ENCODE measurements at places on chromosomes 2 and 18.

DNA sequence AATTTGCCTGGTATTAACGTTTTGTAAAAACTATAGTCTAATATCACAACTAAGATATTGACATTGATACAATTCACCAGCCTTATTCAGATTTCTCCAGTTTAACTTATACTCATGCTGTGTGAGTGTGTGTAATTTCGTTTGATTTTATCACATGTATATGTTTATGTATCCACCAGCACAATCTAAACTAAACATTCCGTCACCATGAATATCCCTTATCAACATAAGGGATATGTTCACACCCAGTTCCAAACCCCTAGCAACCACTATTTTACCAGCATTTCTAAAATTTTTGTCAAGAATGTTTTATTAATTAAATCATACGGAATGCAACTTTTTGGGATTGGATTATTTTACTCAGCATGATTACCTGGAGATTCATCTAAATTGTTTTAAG is 450.3 kb downstream of the FBXO15 start:
- no peak for DNase-seq

- no peak for DNase-seq
Measured at GRCh38 chr2:229179628-229180027, 91.5 kb downstream of the PID1 start.

DNA sequence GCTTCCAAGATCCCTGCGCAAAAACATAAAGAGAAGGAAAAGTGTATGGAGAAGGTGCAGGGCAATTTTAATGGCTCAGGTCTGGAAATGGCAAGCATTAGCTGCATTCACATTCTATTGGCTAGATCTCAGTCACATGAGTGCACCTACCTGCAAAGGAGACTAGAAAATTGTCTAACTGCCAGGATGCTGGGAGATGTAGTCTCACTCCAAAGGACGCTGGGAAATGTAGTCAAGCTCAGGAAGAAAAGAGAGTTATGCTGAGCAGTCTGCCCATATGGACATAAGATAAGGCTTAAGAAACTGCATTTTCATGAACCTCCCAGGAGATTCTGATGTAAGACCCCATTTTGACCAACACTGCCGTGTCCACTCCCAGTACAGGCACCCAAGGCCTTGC is 9.5 kb upstream of the KLHL29 start:
- DNase-seq: no peak

GRCh38 chr2:188326290-188326668 is 34.6 kb downstream of the GULP1 start:
- DNase-seq: no peak

- no peak for DNase-seq
Measured at GRCh38 chr2:109177635-109178034, 48.6 kb downstream of the SH3RF3 start.

GRCh38 chr2:143397884-143398614 is 268.8 kb downstream of the ARHGAP15 start:
- no peak for DNase-seq

GRCh38 chr2:205683502-205684367 is 1.4 kb downstream of the NRP2 start:
- no peak for DNase-seq

GRCh38 chr2:98477506-98477905 is 32.8 kb downstream of the INPP4A start:
- no peak for DNase-seq

GRCh38 chr18:3578621-3579020 is 128.6 kb downstream of the TGIF1 start:
- DNase-seq: no peak

DNA sequence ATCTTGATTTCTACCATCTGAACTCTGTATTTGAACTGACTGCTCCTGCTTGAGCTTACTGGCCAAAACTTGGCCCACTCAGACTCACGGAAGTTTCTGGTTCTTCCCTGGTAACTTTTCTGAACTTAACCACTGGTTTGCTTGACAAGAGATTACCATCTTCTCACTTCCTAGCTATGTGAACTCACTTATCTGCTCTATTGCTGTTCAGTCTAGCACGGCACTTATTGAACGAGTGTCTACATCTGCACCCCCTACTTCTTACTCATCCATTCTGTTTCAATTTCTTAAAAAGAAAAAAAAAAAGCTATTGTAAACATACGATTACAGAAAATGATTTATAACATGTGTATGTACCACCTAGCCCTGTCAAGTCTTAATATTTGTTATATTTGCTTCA is 9.0 kb downstream of the CKAP2L start:
- DNase-seq: no peak

- DNase-seq: no peak
Measured at GRCh38 chr2:57461624-57462023, 585.0 kb upstream of the VRK2 start.

GRCh38 chr2:34373586-34374233 is 774.6 kb upstream of the FAM98A start:
- no peak for DNase-seq

DNA sequence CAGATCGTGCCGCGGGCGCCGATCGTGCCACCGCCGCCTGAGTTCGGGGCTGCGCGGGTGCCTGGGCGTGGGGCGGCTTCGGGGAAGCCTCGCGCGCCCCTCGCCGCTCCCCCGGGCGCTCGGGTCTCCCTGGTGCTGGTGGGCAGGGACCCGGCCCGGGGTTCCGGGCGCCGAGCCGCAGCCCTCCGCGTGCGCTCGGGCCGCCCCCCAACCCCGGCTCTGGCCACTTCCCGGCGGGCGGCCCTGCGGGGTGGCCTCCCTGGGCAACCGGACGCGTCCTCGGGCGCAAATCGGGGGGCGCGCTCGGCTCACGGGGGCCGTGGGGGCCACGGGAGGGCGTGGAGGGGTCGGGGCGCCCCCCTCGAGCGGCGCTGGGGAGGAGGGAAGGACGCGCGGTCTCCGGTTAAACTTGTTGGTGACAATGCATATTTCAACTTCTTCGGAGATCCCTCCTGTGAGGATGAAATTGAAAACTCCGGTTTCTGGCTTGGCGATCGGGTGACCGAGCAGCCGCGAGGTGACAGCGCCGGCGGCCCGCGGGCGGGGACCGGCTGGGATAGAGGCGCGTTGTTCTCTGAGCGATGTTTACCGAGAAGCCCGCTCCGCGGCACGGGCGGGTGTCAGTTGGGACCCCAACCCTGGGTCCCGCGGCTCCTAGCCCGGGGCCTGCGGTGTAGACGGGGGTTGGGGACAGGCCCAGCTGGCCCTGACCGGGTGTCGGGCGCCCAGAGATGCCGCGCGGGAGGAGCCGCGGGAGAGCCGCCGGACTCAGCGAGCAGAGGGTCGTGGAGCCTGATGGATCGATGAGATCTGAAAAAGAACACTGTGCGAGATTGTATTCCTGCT is 676 bp downstream of the SH3BP4 start:
- DNase-seq: no peak

- no peak for DNase-seq
Measured at GRCh38 chr2:219752726-219753125, 125.3 kb downstream of the SLC4A3 start.

GRCh38 chr18:148841-149240 is 9.5 kb upstream of the USP14 start:
- no peak for DNase-seq

DNA sequence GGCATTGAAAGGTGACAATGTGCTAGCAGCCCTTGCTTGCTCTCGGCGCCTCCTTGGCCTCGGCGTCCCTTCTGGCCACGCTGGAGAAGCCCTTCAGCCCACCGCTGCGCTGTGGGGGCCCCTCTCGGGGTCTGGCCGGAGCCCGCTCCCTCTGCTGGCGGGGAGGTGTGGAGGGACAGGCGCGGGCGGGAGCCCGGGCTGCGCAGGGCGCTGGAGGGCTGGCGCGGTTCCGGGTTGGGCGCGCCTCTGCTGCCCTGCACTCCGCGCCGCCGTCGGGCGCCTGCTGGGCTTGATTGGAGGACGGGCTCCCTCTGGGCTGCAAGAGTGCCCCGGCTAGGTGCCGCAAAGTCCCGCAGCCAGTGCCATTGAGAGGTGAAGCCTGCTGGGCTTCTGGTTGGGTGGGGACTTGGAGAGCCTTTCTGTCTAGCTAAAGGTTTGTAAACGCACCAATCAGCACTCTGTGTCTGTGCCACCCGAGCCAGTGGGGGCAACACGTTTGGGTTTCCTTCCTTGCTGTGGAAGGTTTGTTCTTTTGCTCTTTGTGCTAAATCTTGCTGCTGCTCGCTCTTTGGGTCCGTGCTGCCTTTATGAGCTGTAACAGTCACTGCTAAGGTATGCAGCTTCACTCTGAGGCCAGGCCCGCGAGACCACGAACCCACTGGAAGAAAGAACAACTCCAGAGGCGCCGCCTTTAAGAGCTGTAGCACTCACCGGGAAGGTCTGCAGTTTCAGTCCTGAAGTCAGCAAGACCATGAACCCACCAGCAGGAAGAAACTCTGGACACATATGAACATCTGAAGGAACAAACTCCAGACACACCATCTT is 14.8 kb upstream of the IMP4 start:
- no peak for DNase-seq
